ENCODE measurements at places on chromosomes 5 and 9.

DNA sequence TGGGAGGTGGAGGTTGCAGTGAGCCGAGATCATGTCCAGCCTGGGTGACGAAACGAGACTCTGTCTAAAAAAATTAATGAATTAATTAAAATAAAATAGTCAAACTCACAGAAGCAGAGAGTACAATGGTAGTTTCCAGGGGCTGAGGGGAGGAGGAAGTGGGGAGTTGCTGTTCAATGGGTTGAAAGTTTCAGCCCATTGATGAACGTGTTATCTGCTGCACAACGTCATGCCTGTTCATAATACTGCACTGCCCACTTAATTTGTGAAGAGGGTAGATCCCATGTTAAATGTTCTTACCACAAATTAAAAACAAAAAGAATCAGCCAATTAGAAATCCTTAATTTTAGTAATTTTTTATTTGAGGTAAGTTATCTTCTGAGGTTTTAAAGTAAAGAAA is 16.4 kb upstream of the RUFY1 start:
- DNase-seq = no peak

DNA sequence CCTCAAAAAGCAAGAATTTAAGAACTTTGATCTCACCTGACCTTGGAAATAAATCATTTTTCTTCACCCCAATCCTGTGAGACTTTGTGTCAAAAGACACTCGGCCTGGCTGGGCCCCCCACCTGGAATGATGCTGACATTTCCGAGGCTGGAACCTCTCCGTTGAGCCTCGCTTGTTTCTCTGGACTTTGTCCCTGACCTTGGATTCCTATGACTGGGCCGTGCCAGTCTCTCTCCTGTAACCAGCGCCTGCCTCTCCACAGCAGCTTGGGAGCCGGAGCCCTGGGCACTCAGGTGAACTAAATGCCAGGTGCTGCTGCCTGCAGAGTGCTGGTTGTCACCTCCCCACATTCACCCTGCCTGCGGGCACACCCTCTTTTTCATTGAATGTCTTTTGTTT is 62.7 kb downstream of the RETREG1 start:
- no peak for DNase-seq

- DNase-seq = no peak
These were observed 409.4 kb upstream of the CTNND2 start for GRCh38 chr5:12313602-12314001.

GRCh38 chr9:35690294-35690613 is 529 bp upstream of the TPM2 start:
- no peak for DNase-seq

GRCh38 chr5:68047035-68047434 is 168.5 kb upstream of the PIK3R1 start:
- no peak for DNase-seq

DNA sequence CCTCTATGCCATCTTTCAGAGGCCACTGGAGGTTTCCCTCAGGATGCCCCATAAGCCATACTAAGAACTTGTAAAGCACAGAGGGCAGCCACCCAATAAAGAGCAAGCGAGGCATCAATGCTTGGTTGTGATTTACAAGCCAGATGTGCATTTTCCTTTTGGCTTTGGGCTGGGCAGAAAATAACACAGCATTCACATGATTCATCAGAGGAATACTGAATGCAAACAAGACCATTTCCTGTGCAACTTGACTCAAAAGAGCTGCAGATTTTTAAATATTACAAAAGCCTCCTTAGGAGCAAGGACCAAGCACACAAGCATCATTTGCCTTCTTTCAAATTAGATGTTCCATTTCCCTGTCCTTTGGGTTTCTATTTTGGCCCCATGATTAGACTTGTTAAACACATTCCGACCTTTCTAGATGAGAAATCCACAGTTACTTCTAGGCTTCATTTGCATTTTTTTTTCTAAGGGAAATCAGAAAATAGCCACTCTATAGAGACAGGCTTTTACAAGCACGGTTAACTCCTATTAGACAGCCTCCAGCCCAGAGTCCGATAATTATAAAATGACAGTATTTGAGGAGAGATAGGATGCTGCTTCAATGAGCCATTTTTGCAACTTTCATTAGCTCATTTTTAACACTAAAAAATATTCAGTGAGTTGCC is 207.8 kb downstream of the SEMA5A start:
- no peak for DNase-seq

Measured in posterior vena cava (tissue), 2 donors.